ENCODE measurements at places on chromosomes 16 and 17.

DNA sequence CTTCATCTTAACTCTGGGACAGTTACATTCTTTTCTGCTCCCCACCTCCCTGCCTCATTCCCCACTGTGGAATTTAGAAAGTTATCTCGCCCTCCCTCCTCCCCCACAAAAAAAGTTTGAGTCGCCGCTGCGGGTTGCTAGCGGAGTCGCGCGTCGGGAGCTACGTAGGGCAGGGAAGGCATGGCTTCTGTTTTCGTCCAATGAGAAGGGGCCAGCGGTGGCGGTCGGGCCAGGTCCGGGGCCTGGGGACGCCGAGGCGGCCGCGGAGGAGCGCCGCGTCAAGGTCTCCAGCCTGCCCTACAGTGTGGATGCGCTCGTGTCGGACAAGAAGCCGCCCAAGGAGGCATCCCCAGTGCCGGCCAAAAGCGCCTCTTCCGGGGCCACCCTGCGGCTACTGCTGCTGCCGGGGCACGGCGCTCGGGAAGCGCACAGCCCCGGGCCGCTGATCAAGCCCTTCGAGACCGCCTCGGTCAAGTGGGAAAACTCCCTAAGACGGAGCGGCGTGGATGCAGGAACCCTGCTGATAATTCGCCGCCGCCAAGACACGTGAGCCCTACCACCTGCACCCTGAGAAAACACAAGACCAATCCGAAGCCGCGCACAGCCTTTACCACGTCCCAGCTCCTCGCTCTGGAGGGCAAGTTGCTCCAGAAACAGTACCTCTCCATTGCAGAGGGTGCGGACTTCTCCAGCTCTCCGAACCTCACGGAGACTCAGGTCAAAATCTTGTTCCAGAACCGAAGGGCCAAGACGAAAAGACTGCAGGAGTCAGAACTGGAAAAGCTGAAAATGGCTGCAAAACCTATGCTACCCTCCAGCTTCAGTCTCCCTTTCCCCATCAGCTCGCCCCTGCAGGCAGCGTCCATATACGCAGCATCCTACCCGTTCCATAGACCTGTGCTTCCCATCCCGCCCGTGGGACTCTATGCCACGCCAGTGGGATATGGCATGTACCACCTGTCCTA lies 8.9 kb downstream of the OR4D1 start:
- peak; percentile 45 for DNase-seq

GRCh38 chr17:43025290-43025657 lies 243 bp downstream of the RND2 start:
- DNase-seq, result no peak

DNA sequence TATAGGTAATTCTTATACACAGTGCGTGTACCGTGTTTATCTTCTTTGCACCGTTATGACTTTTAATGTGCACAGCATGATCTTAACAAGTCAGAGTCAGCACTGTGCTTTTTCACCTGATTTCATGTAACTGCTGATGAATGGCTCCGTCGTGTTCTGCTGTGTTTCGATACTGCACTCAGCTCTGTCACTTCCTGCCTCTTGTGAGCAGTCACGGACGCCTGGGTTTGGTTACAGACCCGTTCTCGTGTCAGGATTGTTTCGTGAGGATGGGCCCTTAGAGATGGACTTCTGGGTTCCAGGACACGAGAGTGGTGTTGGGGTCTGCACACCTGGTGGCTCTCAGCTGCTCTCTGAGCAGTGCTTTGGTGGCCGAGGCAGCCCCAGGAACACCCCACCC lies 24.6 kb downstream of the TBCD start:
- DNase-seq, result no peak

DNA sequence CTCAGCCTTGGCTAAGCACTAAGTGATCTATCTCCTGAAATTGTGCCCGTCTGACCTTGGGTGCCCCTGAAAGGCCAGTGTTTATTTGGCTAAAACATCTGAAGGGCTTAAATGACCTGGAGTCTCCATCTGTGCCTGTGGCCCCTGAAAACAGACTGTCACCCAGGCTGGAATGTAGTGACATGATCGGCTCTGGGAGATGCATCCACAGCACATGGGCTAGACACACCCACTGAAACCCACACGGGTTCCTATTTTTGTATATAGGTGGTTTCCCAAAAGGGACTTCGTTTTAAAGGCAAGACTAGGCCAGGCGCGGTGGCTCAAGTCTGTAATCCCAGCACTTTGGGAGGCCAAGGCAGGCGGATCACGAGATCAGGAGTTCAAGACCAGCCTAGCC lies 13.5 kb downstream of the CEP295NL start:
- no peak for DNase-seq

GRCh38 chr17:64209356-64209941 lies 53.6 kb downstream of the TEX2 start:
- no peak for DNase-seq

DNA sequence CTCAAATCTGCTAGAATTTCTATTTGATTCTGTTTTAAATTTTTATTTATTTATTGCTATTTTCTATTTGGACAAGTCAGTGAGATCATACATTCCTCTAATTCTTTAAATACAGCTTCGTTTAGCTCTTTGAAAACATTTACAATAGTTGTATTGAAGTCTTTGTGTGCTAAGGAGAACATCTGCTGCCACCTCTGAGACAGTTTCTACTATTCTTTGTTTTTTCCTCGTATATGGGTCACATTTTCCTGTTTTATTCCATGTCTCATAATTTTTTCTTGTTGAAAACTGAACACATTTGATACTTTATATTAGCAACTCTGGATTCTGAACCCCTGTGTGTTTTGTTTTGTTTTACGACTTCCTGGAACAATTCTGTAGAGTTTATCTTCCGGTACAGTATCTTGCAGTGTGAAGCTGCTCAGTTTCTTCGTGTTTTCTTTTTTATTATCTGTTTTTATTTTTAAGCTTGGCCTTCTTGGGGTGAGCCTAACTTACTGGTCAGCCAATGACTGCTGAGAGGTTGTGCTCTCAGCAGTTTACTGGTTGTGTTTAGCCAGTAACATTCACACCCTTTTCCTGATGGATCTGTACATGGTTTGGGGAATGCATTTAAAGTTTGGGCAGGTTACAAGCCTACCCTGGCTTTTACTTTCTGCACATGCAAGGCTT lies 99.0 kb downstream of the CA4 start:
- no peak for DNase-seq

GRCh38 chr17:38735161-38735997 lies 5.2 kb downstream of the CISD3 start:
- DNase-seq, result peak; percentile 73

- DNase-seq, result no peak
Measured at GRCh38 chr16:10610499-10611184, 30.2 kb upstream of the EMP2 start.

DNA sequence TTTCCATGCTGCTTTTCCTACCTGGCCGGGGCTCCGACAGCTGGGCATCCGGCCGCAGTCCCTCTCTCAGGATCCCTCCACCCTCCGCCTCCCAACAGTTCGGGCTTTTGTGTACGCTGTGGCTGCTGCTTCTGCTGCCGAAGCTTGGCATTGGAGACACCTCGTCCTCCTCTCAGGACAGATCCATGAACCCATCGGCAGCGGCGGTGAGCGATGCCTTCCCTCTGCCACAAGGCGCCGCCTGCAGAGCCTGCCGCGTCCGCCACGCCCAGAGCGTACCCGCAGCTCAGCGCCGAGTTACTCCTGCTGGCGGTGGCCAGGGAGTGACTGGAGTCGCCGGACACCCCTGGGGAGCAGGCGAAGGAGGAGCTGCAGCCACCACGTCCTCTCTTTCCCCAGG lies 2032.8 kb downstream of the TP53TG3F start:
- no peak for DNase-seq

- DNase-seq, result peak; percentile 40
Measured at GRCh38 chr17:57916925-57917858, 38.0 kb downstream of the CUEDC1 start.

- no peak for DNase-seq
Measured at GRCh38 chr17:61463316-61464129, 11.3 kb downstream of the TBX4 start.

GRCh38 chr16:70772493-70772892 lies 28.5 kb downstream of the VAC14 start:
- DNase-seq, result no peak

GRCh38 chr16:66830422-66831404 lies at the start of gene NAE1:
TSS of gene NAE1 (minus strand) at chr16:66830976. CDS start at chr16:66830899, 77 bp downstream.
- DNase-seq, result peak; percentile 85

DNA sequence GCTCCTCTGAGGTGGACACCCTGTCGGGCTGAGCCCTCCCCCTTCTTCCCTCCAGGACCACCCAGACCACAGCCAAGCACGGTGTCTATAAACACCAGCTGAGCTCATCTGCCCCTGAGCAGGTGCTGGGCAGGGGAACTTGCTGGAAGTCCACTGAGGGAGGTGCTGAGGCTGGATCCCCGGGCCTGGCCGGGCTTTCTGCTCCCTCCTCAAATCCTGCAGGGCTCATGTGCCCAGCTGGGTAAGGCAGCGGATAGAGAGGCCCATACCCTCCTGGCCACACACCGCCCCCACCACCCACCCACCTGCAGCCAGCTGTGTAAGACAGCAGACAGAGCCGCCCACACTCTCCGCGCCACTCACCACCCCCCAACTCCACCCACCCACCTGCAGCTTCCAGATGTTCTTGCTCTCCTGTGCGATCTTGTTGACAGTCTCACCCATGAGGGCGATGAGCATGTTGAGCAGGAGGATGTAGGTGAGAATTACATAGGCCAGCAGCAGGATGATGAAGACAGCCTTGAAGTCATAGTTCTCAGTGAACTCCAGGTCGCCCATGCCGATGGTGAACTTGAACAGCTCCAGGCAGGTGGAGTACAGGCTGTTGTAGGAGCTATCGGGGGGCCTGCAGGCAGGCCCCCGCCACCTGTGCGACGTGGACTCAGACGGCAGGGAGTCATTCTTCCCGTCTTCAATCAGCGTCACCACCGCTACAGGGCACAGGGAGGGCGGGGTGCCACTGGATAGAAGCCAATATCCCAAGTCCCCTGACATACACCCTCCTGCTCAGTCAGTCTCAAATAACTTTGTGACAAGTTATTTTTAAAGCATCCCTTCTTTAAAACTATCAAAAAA lies 15.9 kb upstream of the TRPV3 start:
- DNase-seq, result no peak

GRCh38 chr16:49348408-49349176 lies 25.0 kb upstream of the C16orf78 start:
- DNase-seq, result no peak

GRCh38 chr16:67713647-67714273 lies 5.4 kb downstream of the GFOD2 start:
- no peak for DNase-seq

GRCh38 chr16:79272141-79272577 lies 328.4 kb downstream of the MAF start:
- peak; percentile 80 for DNase-seq

DNA sequence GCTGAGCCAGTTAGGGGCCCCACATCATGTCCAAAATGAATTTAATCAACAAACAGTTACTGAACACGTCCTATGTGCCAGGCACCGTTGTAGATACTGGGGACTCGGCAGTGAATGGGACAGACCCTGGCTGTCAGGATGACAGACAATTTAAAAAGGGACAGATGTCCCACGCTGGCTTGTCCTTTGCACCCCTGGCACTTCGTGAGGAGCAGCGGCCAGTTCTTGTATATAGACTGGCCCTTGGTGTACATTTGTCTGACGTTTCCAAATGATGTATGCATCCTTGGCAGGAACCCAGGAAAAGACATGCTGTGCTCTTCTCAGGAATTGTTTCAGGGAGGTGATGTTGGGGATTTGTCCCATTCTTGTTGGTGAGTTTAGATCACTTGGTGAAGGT lies 21.1 kb downstream of the IL4R start:
- DNase-seq, result no peak

DNA sequence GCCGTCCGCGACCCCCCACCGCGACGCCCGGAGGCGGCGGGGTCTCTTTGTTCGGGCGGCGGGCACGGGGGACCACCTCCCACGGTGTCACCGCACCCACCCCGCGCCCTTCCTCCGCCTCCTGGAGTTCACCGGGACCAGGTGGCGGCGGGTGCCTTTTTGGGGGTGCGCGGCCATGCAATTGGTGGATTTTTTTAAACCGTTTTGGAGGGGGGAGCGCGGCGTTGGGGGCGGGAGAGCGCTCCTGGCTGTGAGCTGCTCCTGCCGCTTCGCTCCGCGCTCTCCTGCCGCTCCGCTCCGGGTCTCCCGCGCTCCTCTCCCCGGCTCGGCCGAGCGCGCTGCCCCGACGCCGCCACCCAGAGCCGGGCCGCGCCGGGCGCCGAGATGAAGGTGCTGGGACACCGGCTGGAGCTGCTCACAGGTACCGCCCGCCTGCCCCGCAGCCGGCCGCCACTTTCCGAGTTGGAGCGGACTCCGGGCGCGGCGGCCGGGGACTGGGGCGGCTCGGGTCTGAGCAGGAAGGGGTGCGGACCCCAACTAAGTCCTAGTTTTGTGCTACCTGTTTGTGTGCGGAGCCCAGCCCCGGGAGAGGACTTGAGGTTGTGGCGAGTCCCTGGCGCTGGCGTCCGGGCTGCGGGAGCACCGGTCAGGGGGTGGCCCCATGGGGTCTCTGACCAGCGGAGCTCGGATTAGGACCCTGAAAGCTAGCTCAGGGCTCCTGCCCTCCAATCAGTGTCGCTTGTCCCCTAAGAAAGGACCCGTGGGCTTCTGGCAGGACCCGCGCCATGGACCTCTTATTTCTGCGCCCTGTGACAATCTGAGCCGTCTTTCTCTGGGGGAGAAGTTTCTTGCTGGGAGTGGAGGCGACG lies 35.7 kb upstream of the NDRG4 start:
- no peak for DNase-seq

DNA sequence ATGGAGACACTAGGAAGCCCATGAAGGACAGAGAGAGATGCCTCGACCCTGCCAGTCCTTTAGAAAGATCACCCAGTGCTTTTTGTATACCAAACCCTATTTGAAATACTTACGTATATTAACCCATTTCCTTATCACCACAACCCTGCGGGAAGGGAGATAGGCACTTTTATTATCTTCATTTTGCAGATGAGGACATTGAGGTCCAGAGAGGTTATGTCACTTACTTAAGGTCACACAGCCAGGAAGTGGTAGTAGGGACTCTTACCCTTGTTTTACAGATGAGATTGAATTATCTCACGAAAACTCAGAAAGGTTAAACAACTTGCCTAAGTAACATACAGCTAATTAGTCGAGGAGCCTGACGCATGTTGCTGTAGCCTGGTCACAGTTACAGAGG lies 38.2 kb downstream of the IL4R start:
- DNase-seq, result no peak
